ENCODE measurements at places on chromosomes 13 and 19.

DNA sequence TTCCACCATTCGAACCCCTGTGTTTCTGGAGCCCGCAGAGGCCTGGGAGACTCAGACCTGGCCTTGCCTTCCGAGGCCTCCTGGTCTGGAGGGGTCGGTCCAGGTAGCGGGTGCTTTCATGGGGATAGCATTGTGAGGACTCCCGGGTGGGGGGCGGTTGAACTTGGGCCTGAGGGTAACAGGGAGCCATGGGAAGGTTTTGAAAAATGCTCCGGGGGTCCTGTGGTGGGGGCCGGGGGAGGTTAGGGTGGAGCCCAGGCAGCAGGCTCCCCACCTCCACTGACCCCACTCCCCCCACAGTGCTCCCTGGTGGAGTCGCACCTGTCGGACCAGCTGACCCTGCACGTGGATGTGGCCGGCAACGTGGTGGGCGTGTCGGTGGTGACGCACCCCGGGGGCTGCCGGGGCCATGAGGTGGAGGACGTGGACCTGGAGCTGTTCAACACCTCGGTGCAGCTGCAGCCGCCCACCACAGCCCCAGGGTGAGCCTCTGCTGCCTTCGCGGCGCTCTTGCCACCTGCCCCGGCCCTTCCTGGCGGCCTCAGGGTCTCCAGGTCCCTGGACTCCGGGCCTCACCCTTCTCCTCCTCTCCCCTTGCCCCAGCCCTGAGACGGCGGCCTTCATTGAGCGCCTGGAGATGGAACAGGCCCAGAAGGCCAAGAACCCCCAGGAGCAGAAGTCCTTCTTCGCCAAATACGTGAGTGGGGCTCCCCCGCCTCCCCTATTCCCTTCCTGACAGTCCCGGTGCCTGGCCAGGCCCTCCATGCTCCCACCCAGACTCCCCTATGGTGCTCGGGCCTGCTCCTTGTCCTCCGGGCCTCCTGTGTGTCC is 3.8 kb upstream of the GARIN5A start:
- no peak for DNase-seq

DNA sequence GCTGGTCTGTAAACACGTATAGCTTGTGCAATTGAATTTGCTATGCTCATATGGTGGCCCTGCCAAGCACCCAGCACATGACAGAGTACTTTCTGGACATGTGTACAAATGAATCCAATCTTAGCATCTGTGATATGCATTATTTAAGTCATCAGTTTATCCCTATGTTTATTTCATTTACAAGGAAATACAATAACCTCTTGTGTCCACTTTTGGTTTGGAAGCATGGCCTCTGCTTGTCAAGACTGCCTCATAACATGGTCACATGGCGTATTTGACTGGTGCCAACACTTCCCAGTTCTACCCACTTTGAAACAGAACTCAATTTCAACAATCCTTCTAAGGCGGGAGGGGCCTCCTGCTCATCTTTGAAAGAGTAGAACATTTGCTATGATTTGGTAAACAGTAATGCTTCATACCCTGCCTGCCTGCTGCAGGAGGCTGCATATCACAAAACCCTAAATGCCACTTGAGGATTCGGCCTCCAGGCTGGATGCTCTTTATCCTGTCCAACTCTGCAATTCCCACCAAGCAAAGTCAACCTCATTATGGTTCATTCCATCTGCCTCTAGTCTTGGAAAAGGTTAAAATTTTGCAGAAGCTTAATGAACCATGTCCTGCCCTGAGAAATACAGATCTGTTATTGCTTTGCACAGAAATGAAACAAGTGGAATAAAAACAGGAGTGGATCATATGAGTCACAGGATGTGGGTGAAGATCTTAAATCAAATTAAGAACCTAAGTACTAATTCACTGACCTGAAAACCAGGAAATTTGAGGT is 151.3 kb downstream of the CYSLTR2 start:
- no peak for DNase-seq

DNA sequence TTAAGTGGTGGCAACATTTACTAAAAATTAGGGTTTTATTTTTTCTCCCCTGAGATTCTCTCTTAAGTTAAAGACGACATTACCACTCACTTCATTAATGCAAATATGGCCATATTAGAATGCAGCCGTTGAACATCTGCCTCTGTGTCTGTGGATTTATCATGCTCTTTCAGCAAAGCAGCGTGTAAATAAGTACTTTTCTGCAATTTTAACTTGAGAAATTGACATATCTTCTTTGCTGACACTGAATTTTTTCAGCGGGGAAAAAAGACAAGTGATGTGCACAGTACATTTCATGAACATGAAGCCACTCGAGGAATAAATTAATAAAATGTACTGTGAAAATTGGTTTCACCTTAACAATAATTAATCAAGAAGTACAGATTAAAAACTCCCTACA is 406.4 kb downstream of the ITGBL1 start:
- DNase-seq, result no peak

DNA sequence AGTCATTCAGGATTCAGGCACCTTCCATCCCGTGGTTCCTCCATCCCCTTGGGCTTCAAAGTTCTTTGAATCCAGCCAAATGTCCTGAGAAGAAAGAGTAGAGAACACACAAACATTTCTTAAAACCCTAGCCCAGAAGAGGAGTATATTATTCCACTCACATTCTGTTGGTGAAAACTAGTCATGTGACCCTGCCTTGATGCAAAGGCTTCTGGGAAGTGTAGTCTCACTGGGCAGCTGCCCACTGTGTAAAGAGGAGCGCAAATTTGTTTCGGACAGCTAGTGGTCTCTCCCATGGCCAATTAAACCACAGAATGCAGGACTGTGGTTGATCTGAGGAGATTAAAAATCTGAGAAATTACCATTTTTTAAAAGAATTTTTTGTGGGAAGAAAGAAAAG is 304.4 kb downstream of the SUCLA2 start:
- DNase-seq, result no peak

DNA sequence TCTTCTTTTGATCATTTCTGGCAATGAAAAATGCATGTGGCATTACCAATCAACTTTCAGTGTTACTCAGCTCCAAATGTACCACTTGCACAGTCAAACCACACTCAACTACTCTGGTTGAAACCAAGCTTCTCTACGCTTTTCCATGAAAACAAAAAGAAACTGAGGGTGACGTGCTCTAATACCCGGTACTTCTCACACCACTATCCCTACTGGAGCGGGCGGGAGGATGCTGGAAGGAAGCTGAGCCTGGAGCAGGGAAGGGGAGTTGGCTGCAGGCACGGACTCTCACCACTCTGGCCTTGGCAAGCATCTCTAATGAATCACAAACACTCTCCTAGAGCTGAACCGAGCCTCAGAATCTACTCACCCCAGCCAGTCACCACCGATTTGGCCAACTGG is 48.2 kb downstream of the STK24 start:
- no peak for DNase-seq

DNA sequence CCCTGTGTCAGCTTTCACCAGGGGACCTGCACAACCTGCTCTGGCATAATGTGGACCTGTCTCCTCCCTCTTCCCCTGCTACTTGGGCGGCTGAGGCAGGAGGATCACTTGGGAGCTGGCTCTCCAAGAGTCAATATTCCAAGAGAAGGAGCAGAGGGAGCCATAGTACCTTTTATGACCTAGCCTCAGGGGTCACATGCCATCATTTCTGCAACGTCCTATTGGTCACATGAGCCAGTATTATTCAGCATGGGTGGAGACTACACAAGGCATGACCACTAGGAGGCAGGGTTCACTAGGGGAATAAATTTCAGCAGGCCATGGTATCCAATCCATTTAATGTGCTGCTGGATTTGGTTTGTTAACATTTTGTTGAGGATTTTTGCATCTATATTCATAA is 12.0 kb upstream of the SHFL start:
- DNase-seq, result no peak

DNA sequence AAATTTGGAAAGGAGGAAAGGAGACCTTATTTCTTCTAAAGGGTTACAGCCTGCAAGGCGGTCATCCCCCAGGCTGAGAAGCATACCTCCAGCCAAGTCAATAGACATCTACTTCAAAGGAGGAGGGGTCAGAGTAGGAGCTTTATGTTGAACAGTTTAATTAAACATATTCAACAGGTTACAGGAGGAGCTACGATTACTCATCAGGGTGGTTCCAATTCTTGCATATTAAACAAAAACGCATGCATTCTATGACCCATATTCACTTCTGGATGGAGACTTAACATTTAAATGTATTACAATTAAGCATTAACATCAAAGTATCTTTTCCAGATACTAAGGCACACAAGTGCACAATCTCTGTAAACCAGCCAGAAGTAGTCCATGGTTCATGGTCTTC is 1955.0 kb downstream of the PCDH9 start:
- no peak for DNase-seq

DNA sequence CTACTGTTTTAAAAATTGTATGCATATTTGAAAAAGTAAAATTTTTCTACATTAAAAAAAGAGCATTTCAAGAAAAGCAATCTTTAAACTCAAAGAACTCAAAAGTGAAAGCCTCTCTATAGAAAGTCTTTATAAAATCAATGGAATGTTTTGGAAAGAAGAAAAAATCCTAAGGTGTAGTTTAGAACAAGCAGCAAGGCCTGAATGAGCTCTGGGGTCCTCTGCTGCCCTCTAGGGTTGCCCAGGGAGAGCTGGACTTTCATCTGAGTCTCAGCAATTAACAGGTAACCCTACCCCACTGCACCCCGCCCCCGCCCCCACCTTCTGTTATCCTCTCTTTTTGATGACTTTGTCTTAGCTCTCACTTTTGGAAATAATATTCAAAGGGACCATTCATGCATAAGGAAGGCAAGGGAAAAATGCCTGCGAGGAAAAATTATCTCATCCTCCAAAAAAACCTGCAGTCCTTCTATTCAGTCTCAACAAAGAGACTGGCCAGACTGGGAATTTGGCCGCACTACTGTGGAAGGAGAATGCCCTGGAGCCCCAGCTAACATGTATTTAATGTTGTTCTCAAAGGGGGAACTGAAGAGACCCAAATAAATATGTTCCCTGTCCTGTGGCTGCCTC is 24.1 kb downstream of the SLC25A30 start:
- no peak for DNase-seq

DNA sequence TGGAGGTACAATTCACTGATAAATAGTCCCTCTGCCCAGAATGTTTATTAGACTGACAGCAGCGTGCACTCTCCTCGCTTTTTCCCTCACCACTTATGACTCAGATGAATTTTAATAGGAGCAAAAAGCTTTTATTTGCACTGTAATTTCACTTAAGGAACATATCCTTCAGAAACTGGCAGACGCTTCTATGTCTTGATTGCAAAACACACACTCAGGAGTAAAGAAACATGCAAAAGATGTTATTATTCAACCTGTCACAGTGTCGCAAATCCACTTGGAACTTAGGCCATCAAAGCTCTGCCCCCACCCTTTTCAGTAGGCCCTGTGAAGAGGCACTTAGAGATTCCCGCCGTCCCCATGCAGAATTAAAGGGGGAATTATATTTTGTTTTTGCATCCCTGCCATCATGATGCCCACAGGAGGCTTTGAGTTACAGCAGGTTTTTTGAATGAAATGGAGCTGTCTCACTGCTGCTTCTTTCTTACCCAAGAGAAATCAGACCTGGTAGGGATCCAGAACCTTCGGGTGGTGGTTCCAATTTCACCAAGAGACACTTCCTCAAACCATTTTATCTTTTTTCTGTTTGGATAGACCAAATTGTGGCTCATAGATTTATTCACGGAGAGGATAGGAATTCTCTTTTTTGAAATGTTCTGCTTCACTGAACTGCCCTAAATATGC is 74.5 kb downstream of the GGACT start:
- no peak for DNase-seq

DNA sequence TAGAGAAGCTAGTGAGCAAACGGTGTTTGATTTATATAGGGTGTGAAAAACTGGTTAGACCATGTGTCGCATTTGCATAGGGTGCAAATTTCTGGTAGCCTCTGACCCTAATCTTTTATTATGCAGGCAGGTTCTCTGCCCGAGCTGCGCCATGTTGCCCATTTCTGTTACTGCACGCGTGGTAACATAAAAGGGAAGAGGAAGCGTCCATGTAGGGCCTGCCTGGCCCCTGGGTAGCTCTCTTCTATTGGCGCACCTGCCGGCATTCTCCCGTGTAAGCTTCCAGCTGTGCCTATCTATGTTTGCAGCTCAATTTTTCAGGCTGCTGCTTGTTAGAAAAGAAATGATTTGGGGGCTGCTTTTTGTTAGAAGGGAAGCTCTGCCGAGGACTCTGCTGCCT is 14.0 kb upstream of the CD70 start:
- no peak for DNase-seq

DNA sequence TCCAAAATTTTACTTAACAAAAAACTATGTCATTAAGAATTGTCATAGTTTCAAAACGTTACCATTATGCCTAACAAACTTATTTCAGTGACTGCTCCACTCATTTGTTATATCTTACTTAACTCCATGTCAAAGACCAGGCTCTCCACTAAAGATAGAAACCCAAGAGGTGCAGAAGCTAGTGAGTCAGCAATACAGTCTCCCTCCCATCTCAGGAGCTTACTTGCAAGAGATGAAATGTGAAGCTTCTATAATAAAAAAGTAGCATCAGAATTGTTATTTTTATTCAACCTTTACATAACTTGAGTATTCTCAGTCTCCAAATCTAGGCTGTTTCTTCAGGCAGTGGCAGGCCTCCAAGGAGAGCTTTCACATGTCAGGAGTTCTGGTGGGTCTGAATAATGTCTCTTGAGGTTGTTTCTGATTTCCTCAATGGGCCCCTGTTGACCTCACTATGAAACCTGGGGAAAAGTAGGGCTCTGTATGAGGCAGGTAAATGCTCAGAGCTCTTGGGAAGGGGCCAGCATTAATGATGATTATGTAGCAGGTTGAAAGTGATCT is 242.0 kb downstream of the NDFIP2 start:
- DNase-seq, result no peak

- DNase-seq, result no peak
Measured at GRCh38 chr19:12799742-12800465, 1.7 kb downstream of the PRDX2 start.

GRCh38 chr13:49714757-49715156 is 23.5 kb upstream of the EBPL start:
- no peak for DNase-seq

DNA sequence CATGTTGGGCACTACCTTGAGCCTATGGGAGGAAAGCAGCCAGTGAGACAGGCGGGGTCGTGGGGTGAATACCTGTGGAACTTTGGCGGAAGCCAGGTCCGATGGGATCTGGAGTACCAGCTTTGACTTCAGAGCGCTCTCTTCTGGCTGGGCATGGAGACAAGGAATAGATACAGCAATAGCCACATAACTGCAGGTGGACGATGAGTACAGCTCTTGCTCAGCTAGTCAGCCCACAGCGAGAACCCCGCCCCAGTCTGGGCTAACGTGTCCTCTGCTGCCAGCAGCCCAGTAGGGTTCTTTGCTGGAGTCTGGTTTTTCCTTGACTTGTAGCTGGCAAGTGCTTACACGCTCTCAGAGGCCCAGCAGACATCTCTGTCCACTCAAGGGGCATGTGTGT is 83.4 kb downstream of the SIPA1L3 start:
- DNase-seq, result no peak

GRCh38 chr19:10864538-10864899 is 6.8 kb upstream of the CARM1 start:
- DNase-seq, result peak; percentile 75

GRCh38 chr19:41811981-41812380 is 15.6 kb downstream of the CEACAM3 start:
- no peak for DNase-seq

- DNase-seq, result peak; percentile 75
Measured at GRCh38 chr19:9323557-9323918, 441 bp upstream of the ZNF559 start.
